ENCODE measurements at places on chromosomes 11 and 22.

GRCh38 chr11:91755526-91755925 lies 469.1 kb upstream of the FAT3 start:
- DNase-seq: no peak

- no peak for DNase-seq
Observed at GRCh38 chr11:88739524-88739923, 326.3 kb downstream of the GRM5 start.

DNA sequence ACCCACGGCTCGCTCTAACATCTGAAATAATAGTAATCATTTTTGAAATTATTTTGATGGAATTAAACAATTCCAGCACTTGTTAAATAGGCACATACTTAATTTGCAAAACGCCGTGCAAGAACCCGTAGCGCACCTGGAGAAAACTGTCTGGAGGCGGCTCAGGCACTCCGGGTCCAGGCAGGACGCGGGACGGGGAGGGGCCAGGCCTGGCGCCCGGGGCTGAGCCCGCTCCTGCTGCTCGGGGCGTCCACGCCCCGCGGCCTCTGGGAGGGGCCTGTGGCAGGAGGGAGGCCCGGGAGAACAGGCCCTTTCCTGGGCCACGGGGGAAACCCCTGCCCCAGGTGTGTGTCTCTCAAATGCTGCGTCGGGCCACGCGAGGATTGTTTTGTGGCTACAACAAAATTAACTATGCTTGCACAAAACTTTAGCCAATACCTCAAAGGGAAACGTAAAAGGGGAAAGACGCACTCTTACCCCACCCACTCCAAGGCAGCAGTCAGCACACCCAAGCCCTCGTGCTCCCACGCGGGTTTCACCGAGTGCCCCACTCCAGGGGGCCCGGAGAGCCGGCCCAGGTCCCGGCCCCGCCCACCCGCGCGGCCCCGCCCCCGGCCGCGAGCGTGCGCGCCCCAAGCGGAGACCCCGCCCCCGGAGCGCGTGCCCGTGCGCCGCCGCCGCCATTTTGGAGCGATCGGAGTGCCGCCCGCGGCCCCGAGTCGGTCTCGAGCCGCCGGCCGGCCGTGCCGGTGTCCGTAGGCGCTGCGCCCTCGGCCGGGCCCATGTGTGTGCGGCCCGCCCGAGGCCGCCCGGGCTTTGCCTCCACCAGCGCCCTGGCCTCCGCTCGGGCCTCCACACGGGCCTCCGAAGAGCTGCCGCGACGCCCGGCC lies at the start of gene PPP6R2:
TSS of gene PPP6R2 (plus strand) at position 677 of the 890 bp plus-strand sequence. CDS start 50,582 bp downstream, outside the sequence.
- peak; percentile 74 for DNase-seq

- DNase-seq: no peak
Observed at GRCh38 chr11:94526645-94527438, 14.6 kb downstream of the C11orf97 start.

- no peak for DNase-seq
Observed at GRCh38 chr11:132587716-132588115, 944.6 kb downstream of the OPCML start.

DNA sequence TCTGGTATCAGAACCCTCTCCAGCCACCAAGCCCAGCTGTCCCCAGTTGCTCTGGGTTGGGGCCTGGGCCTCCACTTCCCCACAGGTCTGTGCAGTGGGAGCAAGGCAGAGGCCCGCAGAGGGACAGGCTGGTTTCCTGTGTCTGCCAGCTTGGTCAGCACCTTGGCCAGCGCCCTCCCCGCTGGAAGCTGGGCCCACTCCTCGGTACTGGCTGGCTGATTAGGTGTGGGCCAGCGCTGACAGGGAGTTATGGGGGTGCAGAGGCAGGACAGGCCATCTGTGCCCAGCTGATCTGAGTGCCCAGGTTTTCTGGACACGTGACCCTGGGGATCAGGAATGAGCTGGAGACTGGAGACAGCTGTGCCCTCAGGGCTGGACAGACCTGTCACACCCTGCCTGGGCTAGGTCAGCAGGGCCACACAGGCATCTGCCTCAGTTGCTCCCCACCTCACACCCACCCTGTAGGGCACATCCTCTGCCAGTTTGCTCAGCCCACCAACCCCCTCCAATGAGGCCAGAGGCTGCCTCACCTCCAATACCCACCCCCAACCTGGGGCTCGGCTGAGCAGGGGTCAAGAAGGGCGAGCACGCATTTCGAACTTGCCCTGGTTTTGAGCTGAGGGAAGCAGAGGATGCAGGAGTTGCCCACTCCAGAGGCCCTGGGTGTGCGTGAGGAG lies 175.3 kb downstream of the IGLL1 start:
- DNase-seq: no peak

DNA sequence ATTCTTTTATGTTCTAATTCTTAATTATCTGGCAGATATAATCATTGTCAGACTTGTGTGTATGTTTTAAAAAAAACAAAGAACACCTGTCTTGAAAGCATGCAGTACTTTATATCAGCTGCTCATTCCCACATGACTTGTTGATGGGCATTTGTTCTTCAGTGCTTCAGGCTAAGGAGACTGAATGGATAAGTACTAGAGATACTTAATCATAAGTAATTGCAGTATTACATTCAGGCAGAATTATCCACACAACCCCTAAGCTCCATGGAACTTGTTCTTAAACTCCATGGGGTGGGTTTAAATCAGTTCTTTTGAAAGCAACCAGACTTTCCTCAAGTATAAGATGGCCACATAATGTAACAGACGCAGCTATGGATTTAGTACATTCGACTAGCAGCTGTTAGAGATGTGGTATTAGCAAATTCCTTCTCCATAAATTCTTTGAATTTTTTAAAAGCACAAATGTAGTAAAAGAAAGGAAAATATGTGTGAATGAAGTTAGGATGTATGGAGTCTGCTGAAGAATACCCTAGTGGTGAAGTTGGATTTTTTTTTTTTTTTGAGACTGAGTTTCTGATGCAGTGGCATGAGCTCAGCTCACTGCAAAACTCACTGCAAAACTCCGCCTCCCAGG lies 3.0 kb downstream of the JAM3 start:
- no peak for DNase-seq
